ENCODE measurements at places on chromosomes 7 and 10.
A peak's percentile ranks its signal among the peaks of the same experiment; 100 is the strongest.

GRCh38 chr10:21495002-21495751, 30.3 kb downstream of the SKIDA1 start:
- no peak for DNase-seq

DNA sequence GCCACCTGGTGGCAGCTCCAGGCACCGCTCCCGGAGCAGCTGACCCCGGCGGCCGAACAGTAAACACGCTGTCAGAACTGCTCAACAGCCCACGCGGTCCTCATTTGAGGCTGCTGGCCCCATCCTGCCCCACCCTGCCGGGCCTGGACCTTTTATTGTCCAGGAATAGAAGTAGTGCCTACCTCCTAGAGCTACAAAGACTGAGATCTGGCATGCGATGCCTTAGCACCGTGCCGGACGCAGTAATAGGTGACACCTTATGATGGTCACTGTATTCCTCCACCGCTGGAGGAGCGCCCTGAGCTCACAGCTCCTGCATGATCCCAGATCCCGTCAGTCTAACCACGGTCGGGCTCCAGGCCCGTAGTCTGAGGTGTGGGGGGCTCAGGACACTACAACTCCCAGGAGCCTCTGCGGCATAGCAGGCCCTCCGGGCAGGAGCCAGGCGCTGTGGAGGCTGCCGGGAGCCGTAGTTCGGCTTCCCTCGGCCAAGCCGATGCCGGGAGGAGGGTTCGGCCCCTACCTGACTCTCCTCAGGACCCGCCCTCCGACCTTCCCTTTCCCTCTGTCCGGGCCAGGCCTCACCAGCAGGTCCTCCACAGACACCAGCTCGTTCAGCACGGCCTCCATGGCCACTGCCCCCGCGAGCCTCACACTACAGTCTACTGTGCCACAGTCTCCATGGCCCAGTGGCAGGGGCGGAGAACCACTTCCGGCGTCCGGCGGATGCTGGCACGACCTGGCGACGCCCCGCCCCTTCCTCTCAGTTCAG, at the start of gene FIS1:
Gene FIS1 (minus strand): TSS at position 707 of the 772 bp plus-strand sequence. CDS start 77 bp downstream, at position 630.
- DNase-seq = peak; percentile 95

DNA sequence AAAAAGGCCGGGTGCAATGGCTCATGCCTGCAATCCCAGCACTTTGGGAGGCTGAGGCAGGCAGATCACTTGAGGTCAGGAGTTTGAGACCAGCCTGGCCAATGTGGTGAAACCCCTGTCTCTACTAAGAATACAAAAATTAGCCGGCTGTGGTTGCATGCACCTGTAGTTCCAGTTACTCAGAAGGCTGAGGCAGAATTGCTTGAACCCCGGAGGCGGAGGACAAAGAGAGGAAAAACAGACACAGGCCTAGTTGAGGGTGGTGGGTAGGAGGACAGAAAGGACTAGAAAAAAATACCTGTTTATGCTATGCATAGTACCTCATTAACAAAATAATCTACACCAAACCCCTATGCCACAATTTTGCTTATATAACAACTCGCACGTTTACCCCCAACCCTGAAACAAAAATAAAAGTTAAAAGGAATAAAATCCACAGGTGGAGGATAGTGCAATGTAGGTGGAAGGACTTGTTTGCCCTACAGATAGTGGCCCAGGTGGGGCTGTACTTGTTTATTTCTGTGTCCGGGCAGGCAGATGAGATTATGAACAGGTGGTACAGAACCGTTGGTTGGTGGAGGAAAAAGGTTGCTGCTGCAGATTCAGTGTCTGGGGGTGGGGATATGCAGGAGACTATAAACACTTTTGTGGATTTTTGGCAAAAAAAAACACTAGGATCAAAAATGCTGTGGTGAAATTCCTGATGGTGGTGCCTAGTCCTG, 5.1 kb downstream of the ZNF680 start:
- no peak for DNase-seq

DNA sequence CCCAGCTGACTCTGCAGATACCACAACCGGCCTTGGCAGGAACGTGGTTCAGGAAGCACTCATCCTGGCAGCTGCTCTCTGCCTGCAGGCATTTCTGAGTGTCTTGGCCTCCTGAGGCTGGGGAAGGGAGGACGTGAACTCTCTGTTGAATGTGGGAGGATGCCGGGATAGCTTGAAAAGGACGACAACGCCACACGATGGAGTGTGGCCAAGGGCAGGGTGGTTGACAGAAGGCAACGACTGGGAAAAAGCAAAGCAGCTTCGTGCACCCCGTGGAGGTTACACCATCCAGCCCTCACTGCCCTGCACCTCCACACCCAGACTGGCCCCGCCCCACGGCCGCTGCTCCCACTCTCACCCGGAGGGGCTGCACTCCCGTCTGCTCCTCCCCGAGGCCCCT, 466.1 kb upstream of the FOXK1 start:
- no peak for DNase-seq

GRCh38 chr10:105540381-105540780, 899.3 kb downstream of the SORCS3 start:
- DNase-seq = no peak

GRCh38 chr7:100874300-100874576, 665 bp upstream of the SRRT start:
- peak; percentile 66 for DNase-seq

GRCh38 chr7:106717254-106717954, 56.4 kb upstream of the CCDC71L start:
- DNase-seq = no peak

GRCh38 chr7:19239951-19240350, 94.7 kb upstream of the FERD3L start:
- DNase-seq = no peak

DNA sequence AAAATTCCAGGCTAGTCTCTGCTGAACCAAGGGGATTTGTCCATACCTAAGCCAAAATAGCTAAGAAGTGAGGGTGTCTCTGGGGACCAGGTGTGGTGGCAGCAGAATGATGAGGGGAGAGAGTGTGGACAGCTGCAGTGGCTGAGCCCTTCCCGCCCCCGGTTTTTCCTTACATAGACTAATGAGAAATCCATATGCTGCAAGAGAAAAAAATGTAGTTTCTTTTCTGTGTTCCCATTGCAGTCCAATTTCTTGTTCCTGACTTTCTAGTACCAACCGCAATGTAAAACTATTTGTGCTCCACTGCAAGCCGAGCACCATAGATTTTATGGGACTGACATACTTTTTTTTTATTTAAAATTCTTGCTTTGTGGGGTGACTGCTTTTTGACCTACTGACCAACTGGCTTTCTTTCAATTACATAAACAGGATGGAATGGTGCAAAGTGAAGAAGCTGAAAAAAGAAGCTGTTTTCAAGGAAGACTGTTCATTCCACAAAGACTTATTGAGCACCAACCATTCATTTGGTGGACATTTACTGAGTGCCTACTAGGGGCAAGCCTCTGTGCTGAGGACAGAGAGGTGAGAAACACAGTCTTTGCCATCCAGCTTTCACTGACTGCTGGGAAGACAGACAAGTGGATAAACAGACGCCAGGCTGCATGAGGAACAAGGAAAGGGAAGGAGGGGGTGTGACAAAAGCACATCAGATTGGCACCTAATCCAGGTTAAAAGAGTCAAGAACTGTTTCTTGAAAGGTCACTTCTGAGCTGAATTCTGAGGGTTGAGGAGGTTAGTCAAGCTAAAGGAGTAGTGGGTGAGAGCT, 9.8 kb downstream of the CEP41 start:
- DNase-seq = no peak

GRCh38 chr10:123514996-123515395, 151.2 kb upstream of the GPR26 start:
- peak; percentile 21 for DNase-seq

GRCh38 chr7:120402079-120402767, 129.2 kb downstream of the KCND2 start:
- DNase-seq = no peak

GRCh38 chr10:101358706-101359300, 4.8 kb downstream of the BTRC start:
- no peak for DNase-seq

DNA sequence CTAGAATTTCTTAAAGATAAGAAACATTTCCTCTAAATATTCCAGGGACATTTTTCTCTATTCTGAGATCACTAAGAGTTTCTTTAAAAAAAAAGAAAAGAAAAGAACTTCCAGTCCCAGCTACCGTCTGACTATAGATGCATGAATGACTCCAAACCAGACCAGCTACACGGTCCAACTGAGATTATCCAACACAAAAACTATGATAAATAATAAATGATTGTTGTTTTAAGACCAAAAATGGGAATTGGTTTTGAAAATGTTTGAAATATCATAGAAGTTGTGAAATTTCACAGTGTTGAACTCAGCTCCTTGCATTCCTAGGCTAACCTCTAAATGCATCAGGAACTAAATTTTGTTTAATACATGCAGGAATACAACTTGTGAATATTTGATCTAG, 1619.6 kb upstream of the LRRTM3 start:
- no peak for DNase-seq

Measured in coronary artery (tissue), 2 donors.